CD4-positive, alpha-beta T cell treated with Interleukin-17A for 4 hours (primary cell): ENCODE measurements at places on chromosomes 6 and 20.

GRCh38 chr6:32167761-32168262 is 3.4 kb downstream of the EGFL8 start:
- no peak for DNase-seq

GRCh38 chr20:54086507-54087039 is 16.2 kb upstream of the BCAS1 start:
- no peak for DNase-seq

- DNase-seq = no peak
Measured at GRCh38 chr6:147209762-147210449, 5.7 kb downstream of the STXBP5 start.

DNA sequence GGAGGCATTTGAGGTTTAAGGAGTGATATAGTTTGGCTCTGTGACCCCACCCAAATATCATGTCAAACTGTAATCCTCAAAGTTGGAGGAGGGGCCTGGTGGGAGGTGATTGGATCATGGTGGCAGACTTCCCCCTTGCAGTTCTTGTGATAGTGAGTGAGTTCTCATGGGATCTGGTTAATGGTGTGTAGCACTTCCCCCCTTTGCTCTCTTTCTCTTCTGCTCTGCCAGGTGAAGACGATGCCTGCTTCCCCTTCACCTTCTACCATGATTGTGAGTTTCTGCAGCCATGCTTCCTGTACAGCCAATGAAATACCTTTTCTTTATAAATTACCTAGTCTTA is 1.7 kb upstream of the HDDC2 start:
- no peak for DNase-seq

GRCh38 chr6:129754750-129755149 is 44.8 kb upstream of the ARHGAP18 start:
- no peak for DNase-seq

DNA sequence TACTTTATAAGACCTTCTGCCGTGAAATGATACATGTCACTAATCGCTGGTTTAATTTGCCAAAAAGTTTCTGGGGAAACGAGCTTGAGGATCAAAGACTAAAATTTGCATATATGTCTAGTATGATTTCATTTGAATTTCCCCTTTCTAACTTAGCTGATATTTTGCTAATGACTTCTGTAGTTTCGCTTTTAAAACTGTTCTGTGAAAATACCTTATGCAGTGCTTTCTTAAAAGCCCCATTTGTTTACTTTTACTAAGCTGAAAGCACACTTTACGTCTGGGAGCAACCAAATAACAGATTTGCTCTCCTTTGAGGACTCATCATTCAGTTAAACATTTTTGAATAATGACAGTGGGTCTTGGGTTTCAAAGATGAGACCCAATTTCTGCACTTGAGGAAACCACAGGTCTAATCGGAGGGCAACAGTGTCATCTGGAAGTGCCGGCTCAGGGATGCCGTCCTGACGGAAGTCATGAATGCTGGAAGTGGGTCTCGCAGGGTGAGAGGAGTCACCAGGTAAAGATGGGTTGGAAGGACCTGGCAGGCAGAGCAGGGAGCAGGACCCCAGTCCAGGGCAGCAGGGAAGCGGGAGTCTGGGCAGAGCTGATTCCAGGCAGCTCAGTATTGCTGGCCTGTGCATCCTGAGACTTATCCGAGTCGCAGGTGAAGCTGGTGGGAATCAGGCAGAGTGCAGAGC is 33.2 kb downstream of the PLEKHG1 start:
- no peak for DNase-seq

GRCh38 chr6:144999127-144999526 is 714.0 kb downstream of the UTRN start:
- DNase-seq = no peak

- no peak for DNase-seq
Measured at GRCh38 chr20:25084626-25085187, 2.8 kb upstream of the VSX1 start.
